ENCODE measurements at places on chromosomes 12 and 14.

DNA sequence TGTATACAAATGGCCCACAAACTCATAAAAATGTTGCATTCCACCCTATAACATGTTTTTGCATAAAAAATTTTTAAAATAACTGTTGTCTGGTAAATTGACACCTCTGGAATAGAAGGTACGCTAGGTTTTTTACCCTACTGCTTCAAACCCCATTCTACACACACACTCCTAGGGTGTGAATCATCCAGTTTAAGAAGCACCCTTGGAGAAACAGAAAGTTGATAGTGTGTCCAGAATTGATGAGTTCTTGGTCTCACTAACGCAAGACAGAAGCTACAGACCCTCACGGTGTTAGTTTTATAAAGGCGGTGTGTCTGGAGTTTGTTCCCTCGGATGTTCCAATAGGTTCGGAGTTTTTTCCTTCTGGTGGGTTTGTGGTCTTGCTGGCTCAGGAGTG is 158.5 kb downstream of the KLRB1 start:
- H3K4me3 ChIP-seq = no peak overlapping the region
- DNase-seq = no peak
- no peak overlapping the region for H3K27ac ChIP-seq

DNA sequence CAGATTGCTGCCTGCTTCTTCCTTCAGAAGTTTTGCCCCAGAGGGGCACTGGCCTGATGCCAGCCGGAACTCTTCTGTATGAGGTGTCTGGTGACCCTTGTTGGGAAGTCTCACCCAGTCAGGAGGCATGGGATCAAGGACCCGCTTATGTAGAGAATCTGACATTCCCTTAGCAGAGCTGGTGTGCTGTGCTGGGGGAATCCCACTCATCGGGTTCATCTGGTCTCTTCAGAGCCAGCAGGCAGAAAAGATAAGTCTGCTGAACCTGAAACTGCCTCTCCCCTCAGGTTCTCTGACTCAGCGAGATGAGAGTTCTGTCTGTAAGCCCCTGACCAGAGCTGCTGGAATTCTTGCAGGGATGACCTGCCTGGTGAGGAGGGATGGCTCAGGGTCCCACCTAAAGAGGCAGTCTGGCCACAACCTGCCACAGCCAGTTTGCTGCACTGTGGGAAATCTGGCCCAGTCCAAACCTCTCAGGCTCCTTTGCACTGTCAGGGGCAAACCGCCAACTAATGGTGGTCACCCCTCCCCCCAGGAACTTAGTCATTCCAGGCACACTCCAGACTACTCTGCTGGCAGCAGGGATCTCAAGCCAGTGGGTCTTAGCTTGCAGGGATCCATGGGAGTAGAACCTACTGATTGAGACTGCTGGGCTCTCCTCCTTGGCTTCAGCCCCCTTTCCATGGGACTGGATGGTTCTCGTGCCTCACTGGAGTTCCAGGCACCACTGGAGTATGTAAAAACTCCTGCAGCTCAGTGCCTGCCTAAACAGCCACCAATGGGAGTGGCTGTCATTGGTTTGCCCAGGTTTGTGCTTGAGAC is 4.1 kb downstream of the CLEC2D start:
- no peaks in the 10 kb centered on the region for H3K36me3 ChIP-seq
- H3K27ac ChIP-seq = no peak overlapping the region
- no peak overlapping the region for H3K4me3 ChIP-seq
- H3K4me1 ChIP-seq = peaks cover 5% of the 10 kb centered on the region
- DNase-seq = no peak
- no peaks in the 10 kb centered on the region for H3K27me3 ChIP-seq

GRCh38 chr14:58899317-58899713 is 261.6 kb downstream of the DACT1 start:
- no peaks in the 10 kb centered on the region for H3K36me3 ChIP-seq
- no peak overlapping the region for H3K27ac ChIP-seq
- DNase-seq = no peak
- H3K27me3 ChIP-seq = no peaks in the 10 kb centered on the region

- no peaks in the 10 kb centered on the region for H3K27me3 ChIP-seq
- no peak overlapping the region for H3K27ac ChIP-seq
- H3K4me3 ChIP-seq = no peak overlapping the region
- no peaks in the 10 kb centered on the region for H3K4me1 ChIP-seq
Measured at GRCh38 chr12:10457760-10458159, 4.6 kb upstream of the KLRC1 start.

GRCh38 chr12:75337905-75338304 is 3.4 kb downstream of the GLIPR1L1 start:
- DNase-seq = no peak
- no peaks in the 10 kb centered on the region for H3K36me3 ChIP-seq
- no peak overlapping the region for H3K27ac ChIP-seq
- H3K4me3 ChIP-seq = no peak overlapping the region
- peaks cover 19% of the 10 kb centered on the region for H3K4me1 ChIP-seq
- H3K27me3 ChIP-seq = no peaks in the 10 kb centered on the region

- H3K4me1 ChIP-seq = peaks cover 8% of the 10 kb centered on the region
- H3K27ac ChIP-seq = no peak overlapping the region
- H3K36me3 ChIP-seq = no peaks in the 10 kb centered on the region
- peaks cover 4% of the 10 kb centered on the region for H3K27me3 ChIP-seq
- no peak overlapping the region for H3K4me3 ChIP-seq
- no peak for DNase-seq
Measured at GRCh38 chr14:90114554-90114953, 52.8 kb downstream of the KCNK13 start.

DNA sequence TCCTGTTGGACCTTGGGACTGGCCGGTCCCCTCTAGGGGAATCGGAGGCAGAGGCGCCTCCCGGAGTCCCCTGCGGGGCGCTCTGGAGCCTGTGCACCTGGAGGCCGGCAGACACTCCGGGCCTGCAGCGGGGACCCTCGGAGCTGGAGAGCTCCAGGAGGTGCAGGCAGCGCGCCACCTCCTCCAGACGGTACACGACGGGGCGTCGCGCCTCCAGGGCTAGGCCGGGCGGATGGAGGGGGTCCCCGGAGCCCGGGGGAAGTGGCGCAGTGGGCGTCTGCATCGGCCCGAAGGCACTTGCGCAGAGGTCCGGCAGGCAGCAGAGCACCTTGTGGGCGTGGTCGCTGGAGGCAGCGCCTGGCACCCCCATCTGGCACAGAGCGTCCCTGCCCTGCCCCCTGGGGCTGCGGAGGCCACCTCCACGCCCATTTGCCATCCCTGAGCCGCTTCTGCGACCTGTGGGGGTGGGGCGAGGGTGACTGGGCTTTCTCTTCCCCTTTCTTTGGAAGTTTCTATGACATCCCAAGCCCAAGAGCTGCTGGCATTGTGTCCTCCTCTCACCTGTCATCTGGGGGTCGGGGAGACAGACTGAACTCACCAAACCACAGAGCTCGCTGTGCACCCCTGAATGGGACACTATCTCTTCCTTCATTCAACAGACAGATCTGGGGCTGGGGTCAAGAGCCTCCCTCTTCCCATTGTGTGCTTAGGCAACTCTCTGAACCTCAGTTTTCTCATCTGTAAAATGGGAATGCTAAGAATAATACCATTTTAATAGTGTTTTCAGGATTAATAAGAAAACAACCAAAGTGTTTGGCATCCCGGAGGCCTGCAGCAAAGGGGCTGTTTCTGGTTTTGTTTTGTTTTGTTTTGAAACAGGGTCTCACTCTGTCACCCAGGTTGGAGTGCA is 37.5 kb upstream of the CORO1C start:
- H3K27ac ChIP-seq = no peak overlapping the region
- H3K4me1 ChIP-seq = peaks cover 10% of the 10 kb centered on the region
- no peaks in the 10 kb centered on the region for H3K36me3 ChIP-seq
- H3K4me3 ChIP-seq = no peak overlapping the region

GRCh38 chr12:131415781-131416180 is 295.1 kb upstream of the SFSWAP start:
- peak; percentile 65 for DNase-seq
- no peaks in the 10 kb centered on the region for H3K27me3 ChIP-seq
- no peaks in the 10 kb centered on the region for H3K36me3 ChIP-seq
- no peak overlapping the region for H3K27ac ChIP-seq
- no peak overlapping the region for H3K4me3 ChIP-seq

GRCh38 chr14:101446387-101446969 is 114.8 kb upstream of the DIO3 start:
- H3K27me3 ChIP-seq = no peaks in the 10 kb centered on the region
- no peak overlapping the region for H3K4me3 ChIP-seq
- H3K27ac ChIP-seq = no peak overlapping the region
- no peak for DNase-seq
- no peaks in the 10 kb centered on the region for H3K4me1 ChIP-seq
- no peaks in the 10 kb centered on the region for H3K36me3 ChIP-seq

DNA sequence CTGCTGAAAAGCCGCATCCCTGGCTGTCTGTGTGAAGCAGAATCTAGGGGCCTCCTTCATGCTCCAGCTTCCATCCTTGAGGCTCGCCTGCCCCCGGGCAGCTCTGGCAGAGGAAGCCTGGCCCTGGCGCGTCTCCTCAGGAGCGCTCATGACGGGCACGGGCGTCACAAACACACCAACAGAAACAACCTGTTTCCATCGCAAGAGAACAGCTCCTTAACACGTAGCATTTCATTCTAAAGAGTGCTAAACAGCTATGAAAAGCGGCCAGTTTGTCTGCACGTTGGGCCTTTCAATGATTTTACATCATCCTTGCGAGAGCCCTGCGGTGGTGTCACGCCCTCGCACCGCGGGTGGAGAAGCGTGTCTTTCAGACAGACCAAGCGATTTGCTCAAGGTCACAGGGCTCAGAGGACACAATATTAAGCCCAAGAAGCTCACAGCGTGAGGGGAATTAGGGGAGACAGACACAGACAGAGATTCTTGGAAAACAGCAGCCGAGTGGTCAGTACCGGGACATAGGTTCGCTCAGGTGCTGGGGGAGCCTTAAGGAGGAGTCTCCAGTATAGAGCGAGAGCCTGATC is 4.9 kb downstream of the ADGRD1 start:
- H3K27ac ChIP-seq = no peak overlapping the region
- no peaks in the 10 kb centered on the region for H3K27me3 ChIP-seq
- H3K4me1 ChIP-seq = no peaks in the 10 kb centered on the region
- H3K36me3 ChIP-seq = no peaks in the 10 kb centered on the region
- H3K4me3 ChIP-seq = no peak overlapping the region

DNA sequence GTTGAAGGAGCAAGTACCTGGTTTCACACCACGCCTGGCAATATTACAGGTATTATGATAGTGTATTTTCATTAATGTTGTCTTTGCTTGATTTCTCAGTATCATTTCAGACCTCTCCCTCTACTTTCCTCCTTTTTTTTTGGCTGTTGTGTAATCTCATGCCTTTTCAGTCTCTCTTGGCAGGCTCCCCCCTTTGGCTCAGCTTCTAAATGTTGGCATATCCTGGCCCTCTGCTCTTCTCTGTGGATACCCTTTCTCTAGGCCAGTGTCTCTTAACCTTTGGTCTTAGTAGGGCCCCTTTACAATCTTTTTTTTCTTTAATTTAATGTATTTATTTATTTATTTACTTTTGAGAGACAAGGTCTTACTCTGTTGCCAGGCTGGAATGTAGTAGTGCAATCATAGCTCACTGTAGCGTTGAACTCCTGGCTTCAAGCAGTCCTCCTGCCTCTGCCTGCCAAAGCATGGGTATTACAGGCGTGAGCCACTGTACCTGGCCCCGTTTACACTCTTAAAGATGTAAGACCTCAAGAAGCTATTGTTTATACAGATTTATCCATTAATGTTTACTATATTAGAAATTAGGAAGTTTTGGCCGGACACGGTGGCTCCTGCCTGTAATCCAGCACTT is 12.8 kb downstream of the MTHFD1 start:
- no peak overlapping the region for H3K4me3 ChIP-seq
- peaks cover 38% of the 10 kb centered on the region for H3K36me3 ChIP-seq
- H3K4me1 ChIP-seq = no peaks in the 10 kb centered on the region
- no peak for DNase-seq
- no peaks in the 10 kb centered on the region for H3K27me3 ChIP-seq

GRCh38 chr12:76123259-76124212 is 39.1 kb upstream of the NAP1L1 start:
- no peak for DNase-seq
- no peaks in the 10 kb centered on the region for H3K27me3 ChIP-seq
- no peaks in the 10 kb centered on the region for H3K4me1 ChIP-seq
- no peaks in the 10 kb centered on the region for H3K36me3 ChIP-seq

DNA sequence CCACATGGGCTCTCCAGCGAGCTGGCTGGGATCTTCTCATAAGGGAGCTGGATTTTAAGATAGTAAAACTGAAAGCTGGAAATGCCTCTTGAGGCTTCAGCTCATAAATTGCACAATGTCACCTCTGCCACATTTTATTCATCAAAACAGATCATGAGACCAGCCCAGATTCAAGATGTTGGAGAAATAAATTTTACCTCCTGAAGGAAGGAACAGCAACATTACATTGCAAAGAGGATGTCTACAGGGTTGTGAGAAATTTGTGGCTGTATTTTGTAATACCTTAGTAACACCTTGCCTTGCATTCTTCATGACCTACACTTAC is 43.1 kb upstream of the KRR1 start:
- H3K27me3 ChIP-seq = no peaks in the 10 kb centered on the region
- peak overlapping the region; percentile 26 for H3K4me3 ChIP-seq
- peak overlapping the region; percentile 73 for H3K27ac ChIP-seq
- no peak for DNase-seq
- peaks cover 54% of the 10 kb centered on the region for H3K4me1 ChIP-seq
- no peaks in the 10 kb centered on the region for H3K36me3 ChIP-seq

- no peak for DNase-seq
- H3K4me3 ChIP-seq = no peak overlapping the region
- H3K27ac ChIP-seq = no peak overlapping the region
Measured at GRCh38 chr14:92652413-92653151, 95.8 kb downstream of the LGMN start.

DNA sequence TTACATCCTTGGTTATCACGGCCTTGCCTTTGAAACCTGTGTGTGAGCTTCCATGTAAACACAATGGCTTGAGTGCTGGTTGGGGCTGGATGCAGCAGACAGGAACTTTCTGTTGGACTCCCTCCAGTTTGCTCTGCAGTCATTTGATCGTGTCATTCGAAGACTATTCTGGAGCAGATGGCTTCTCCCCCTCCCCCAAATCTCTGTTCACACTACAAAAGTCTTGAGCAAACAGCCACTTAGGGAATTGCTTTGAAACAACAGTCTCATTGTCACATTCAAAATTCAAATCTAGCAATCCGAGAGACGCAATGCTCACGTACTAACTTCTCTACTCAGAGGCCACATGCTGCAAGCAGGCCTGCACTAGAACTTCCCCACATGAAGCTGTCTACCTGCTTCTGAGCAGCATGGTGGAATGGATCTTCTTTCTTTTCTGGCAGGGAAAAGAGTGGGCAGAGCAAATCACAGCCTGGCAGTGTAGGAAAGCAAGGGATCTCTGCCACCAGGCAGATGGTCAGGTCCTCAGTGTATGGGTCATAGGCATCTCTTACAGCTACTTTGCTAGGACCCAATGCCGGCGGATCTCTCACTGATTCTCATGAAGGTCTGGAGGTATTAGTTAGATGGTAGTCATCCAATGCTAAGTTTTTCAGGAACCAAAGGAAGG is 214.2 kb downstream of the PPM1H start:
- H3K36me3 ChIP-seq = no peaks in the 10 kb centered on the region
- DNase-seq = no peak
- H3K27ac ChIP-seq = no peak overlapping the region
- no peaks in the 10 kb centered on the region for H3K27me3 ChIP-seq
- H3K4me3 ChIP-seq = no peak overlapping the region
